ENCODE measurements at places on chromosomes 5 and 9. TPM values are rescaled to one million over a fixed set of nuclear protein-coding genes. Genes with fewer than 3 reads are reported as not detected.

DNA sequence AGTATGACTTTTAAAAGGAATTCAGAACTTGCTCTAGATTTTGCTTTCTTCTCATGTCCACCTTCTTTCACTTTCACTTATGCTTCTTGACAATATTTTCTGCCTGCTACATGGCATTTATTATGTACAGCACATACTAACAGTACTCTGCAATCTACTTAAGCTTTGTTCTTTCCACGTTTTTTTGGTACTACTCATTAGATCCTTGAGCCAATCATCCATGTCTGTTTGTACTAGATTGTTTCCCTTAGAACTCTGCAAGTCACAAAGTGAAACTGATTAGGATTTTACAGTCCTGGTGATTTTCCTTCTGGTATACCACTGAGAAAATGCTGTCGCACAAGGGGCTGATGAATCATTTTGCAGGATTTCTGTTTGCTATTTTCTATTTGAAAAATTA lies 78.3 kb downstream of the PARP8 start:
- DNase-seq = peak; percentile 13

The SLC25A2 gene
- 0.28 TPM for total RNA-seq

- DNase-seq = no peak
These were observed 4.7 kb downstream of the MRPL36 start for GRCh38 chr5:1794901-1795290.

The IFNA21 gene
- total RNA-seq = not detected

The ANKRD20A1 gene
- total RNA-seq = 0.82 TPM

DNA sequence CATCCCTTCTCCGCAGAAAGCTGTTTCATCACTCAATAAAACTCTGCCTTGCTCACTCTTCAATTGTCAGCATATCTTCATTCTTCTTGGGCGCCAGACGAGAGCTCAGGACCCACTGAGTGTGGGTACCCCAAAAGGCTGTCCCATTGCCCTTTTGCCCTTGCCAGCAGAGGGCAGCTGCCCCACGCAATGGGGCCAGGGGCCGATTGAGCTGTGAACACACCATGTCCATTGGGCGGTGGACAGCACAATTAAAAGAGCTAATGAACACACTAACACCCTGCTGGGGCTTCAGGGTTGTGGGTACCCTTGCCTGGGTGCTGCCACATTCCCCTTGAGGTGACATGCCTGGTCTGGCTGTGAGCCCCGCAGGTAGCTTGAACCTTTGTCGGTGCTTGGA lies 487.2 kb upstream of the NUDT12 start:
- no peak for DNase-seq

DNA sequence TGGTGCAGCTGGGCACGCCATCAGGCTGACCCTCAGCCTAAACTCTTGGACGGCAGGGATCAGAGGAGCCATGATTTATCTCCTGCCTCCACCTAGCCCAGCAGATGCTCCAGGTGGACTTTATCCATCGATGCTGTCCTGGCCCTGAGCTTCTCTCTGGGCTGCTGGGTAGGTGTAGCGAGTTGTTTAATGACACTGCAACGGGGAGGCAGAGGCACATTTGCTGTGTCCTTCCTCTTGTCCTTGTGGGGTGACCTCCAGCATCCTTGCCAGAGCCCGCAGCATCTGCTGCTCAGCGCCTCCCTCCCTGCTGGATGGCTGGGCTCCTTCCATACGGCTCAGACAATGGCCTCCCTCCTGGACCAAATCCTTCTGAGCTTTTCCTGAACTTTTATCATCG lies 103.1 kb upstream of the IRX4 start:
- no peak for DNase-seq

DNA sequence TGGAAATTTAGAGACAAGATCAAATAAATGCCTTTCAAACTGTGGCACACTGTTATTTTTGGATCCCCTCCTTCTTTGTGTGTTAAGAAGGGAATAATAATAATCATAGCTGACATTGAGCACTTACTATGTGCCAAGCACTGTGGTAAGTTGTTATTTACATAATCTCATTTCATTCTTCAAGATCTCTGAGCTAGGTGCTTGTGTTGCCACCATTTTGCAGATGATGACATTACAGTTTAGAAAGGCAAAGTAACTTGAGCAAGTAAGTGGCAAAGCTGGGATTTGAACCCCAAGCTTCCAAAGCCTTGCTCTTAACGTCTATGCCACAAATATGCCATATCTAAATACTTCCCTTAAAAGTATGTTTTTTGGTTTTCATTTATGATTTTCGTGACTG lies 121.8 kb upstream of the TMEM161B start:
- DNase-seq = no peak
